ENCODE measurements at places on chromosomes 16 and 17. TPM values are rescaled to one million over a fixed set of nuclear protein-coding genes. Genes with fewer than 3 reads are reported as not detected.

Gene CNGB1
- total RNA-seq, result not detected

Gene KCNAB3
- 8.3 TPM for total RNA-seq

- DNase-seq, result no peak
These were observed 1.4 kb downstream of the RHBDL1 start for GRCh38 chr16:676913-677312.

- peak; percentile 41 for DNase-seq
These were observed 10.0 kb downstream of the RGS11 start for GRCh38 chr16:265711-266110.

- no peak for DNase-seq
These were observed 109.3 kb downstream of the IRX3 start for GRCh38 chr16:54177052-54177861.

- DNase-seq, result peak; percentile 91
These were observed 10.6 kb downstream of the KSR1 start for GRCh38 chr17:27466743-27467375.
